ENCODE measurements at places on chromosomes 5 and 9.

- no peak for DNase-seq
Measured at GRCh38 chr9:110659891-110660541, 8.6 kb upstream of the MUSK start.

GRCh38 chr5:159030357-159030756, 69.4 kb downstream of the EBF1 start:
- DNase-seq, result no peak

DNA sequence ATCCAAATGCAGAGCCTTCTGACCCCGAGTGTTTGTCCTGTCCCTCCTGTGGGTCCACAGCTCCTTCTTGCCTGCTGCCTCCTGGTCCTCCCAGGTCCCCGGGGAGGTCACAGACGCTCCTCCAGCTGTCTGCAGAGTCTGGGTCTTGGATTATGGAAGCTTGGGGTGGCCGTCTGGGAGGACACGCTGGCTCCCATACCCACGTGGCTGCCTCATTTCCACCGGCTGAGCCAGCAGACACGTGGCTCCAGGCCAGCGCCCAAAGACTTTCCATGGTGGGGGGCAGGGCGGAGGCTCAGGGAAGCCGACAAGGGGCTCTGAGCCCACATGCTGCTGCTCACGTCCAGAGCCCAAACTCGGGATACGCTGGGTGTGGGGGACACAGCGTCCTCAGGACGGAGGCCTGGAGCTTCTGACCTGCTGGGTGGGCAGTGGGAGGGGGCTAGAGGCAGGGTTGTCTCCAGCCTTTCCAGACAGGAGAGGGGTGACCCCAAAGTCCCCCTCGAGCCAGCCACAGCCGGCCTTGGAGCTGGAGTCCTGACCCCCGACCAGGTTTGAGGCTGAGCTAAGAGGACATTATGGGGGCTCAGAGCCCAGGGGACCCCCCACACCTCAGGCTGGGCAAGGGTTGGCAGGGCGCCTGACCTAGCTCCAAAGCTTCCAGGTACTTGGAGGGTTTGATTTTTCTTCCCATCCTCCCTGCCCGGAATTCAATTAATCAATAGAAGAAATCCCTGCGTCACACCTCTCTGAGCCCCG, 24.2 kb upstream of the RNU6ATAC start:
- no peak for DNase-seq

GRCh38 chr9:92679413-92680165, 9.7 kb upstream of the IPPK start:
- no peak for DNase-seq

GRCh38 chr9:80242022-80242421, 670.3 kb downstream of the TLE4 start:
- no peak for DNase-seq

DNA sequence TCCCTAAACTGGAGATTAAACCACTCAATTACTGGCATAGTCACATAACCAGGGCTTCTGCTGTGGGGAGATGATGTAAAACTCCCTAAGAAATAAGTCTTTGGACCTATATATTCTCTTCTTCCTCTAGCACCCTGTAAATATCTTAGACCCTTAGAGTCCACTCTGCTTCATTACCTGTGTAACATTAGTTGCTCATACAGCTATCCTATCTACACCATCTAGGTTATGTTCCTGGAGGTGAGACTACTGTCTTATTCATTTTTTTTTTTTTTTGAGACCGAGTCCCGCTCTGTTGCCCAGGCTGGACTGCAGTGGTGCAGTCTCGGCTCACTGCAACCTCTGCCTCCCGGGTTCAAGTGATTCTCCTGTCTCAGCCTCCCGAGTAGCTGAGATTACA, 9.6 kb upstream of the TICAM2 start:
- DNase-seq, result no peak

Data from activated gamma-delta T cell treated with anti-CD3 and anti-CD28 coated beads, Interleukin-2, amount 50 U/mL, for 16 hours (primary cell).